ENCODE measurements at places on chromosomes 11 and 22.

GRCh38 chr11:126133901-126134300 is 71.2 kb upstream of the CDON start:
- no peak for DNase-seq

- no peak for DNase-seq
These were observed 22.4 kb upstream of the APOBEC3A start for GRCh38 chr22:38935023-38935422.

- DNase-seq = no peak
These were observed 83.0 kb downstream of the PDHX start for GRCh38 chr11:34999453-34999852.

- DNase-seq = no peak
These were observed 32.5 kb upstream of the DNAJB7 start for GRCh38 chr22:40894417-40894816.

DNA sequence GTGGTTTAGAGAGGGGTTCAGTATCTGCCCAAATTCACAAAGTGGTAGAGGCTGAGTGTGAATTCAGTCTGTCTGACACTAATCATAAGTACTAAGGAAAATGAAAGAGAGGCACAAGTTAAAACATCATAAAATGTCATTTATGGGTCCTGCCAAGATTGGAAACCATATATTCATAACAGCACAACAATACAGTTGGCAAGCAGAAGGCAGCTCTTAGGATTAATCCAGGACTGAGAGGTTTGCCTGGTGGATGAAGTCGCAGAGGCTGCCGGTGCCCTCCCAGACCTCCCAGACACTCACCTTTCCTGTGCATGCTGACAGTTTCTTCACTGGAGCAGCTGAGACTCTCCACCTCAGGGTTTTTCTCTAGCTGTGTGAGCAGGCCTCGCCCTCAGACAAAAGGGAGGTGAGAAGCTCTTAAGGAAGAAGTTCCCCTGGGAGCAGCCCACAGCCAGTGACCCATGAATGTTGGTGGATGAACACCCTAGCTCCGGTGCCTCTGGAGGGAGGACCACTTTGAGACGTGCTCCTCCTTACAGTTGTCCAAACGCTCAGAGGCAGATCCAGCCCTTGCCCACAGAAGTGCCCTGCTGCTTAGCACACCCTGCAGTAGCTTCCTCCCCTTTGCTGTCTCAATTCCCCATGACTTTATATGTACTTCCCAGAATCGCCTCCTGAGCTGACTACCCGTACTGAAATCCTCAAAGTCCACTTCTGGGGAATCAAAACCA is 43.7 kb downstream of the MAML2 start:
- DNase-seq = no peak
